ENCODE measurements at places on chromosomes 12 and 14. TPM values are rescaled to one million over a fixed set of nuclear protein-coding genes. Genes with fewer than 3 reads are reported as not detected.
A peak's percentile ranks its signal among the peaks of the same experiment; 100 is the strongest.

DNA sequence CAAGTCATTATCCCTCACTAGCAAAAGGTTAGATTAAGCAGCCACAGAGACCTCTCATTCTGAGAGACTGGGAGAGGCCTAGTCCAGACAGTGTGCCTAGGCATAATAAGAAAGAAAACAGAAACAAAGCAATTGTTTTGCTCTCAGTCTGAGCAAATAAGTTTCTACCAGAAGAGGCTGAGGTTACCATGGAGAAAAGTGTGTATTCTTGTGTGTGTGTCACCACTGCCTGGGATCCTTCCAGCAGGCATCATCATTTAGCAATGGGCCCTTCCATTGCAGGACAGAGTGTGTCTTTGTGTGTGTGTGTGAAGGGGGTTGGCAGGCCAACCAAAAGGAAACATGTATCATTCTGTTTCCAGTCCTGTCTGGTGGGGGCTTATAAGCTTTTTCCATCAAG, 3.7 kb downstream of the EFS start:
- peak; percentile 27 for DNase-seq

DNA sequence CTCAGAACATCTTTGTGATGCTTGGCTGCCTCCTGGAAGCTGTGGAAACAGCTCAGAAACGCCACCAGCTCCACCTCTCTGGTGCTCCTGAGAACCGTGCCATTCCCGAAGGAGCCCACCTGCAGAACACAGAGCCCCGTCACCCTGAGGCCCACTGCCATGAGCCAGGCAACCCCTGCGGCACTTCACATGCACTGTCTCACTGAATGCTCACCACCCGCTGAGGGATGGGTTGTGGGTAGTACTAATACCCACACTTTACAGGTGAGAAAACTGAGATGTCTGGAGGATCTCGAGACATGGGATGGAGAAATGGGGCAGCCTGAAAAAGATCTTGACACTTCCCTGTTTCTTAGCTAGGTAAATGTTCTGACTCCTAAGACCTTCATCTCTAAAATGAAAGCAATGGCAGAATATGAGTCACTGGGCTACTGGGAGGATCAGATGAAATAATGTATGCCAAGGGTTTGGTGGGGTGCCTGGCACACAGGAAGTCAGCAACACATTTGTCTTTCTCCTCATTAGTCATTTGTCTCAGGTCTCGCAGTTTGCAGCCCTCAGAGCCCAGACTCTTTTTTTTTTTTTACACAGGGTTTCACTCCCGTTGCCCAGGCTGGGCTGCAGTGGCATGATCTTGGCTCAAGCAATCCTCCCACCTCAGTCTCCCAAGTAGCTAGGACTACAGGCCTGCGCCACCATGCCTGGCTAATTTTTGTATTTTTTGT, 5.3 kb downstream of the OASL start:
- peak; percentile 79 for DNase-seq

The TAS2R30 gene
- total RNA-seq = 1.4 TPM

The WNT1 gene
- total RNA-seq = not detected

The PRIMA1 gene
- not detected for total RNA-seq

All from activated CD4-positive, alpha-beta T cell treated with anti-CD3 and anti-CD28 coated beads for 36 hours (primary cell).